ENCODE measurements at places on chromosomes 1 and 21.

- DNase-seq = no peak
- no peaks in the 10 kb centered on the region for H3K27me3 ChIP-seq
- no peak overlapping the region for H3K27ac ChIP-seq
- peaks cover 2% of the 10 kb centered on the region for H3K4me1 ChIP-seq
- no peak overlapping the region for H3K4me3 ChIP-seq
Observed at GRCh38 chr1:94716965-94717364, 103.2 kb upstream of the SLC44A3 start.

DNA sequence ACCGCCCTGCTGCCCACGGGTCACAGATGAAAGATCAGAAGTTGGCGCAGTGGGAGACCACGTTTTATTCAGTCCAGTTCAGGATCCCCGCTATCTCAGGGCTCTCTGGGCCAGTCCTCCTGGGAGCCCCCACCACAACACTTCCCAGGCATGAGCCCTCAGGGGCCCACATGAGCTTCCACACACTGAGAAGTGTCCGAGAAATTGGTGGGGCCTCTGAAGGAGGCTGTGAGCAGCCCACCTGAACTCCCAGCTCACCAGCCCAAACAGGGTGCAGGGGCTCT lies 12.1 kb downstream of the TRIM46 start:
- peaks cover 5% of the 10 kb centered on the region for H3K36me3 ChIP-seq
- no peaks in the 10 kb centered on the region for H3K4me1 ChIP-seq
- H3K27ac ChIP-seq = no peak overlapping the region
- no peak for DNase-seq
- no peak overlapping the region for H3K4me3 ChIP-seq

GRCh38 chr1:159122005-159122621 lies 45.5 kb upstream of the AIM2 start:
- H3K27me3 ChIP-seq = no peaks in the 10 kb centered on the region
- no peaks in the 10 kb centered on the region for H3K4me1 ChIP-seq
- no peak overlapping the region for H3K4me3 ChIP-seq
- no peak overlapping the region for H3K27ac ChIP-seq

- peak overlapping the region; percentile 15 for H3K27ac ChIP-seq
- no peak overlapping the region for H3K4me3 ChIP-seq
- no peaks in the 10 kb centered on the region for H3K27me3 ChIP-seq
- DNase-seq = peak; percentile 77
Observed at GRCh38 chr21:36847189-36847588, 119.3 kb downstream of the HLCS start.

- H3K36me3 ChIP-seq = no peaks in the 10 kb centered on the region
- no peak overlapping the region for H3K4me3 ChIP-seq
- peak; percentile 5 for DNase-seq
- H3K4me1 ChIP-seq = no peaks in the 10 kb centered on the region
Observed at GRCh38 chr21:17554679-17555465, 42.0 kb downstream of the CXADR start.

DNA sequence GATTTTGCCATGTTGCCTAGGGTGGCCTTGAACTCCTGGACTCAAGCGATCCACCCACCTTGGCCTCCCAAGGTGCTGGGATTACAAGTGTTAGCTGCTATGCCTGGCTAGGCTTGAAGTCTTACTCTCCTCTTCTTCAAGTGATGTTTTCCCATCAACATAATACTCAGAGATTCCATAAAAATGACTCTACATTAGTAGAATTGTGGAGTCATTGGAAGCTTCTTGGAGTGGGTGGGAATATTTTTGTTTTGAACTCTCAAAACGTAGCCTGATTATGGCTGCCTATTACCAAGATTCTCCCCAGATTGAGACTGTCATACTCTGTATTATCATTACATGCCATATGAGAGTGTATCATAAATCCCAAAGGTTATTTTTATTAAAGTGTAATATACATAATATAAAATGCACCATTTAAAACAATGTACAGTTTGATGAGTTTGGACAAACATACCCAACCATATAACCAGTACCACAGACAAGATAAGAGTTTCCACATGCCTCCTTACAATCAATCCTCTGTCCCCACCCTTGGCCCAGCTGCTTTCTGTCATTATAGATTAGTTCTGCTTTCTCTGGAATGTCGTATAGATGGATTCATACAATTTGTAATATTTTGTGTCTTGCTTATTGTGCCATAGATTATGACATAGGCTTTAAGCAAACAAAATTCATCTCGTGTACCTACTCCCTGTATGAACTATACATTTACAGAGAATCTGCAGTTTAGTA lies 8.0 kb upstream of the DNM3 start:
- no peaks in the 10 kb centered on the region for H3K27me3 ChIP-seq
- no peaks in the 10 kb centered on the region for H3K4me1 ChIP-seq
- no peak overlapping the region for H3K4me3 ChIP-seq
- no peak overlapping the region for H3K27ac ChIP-seq

GRCh38 chr1:177116941-177117340 lies 47.6 kb downstream of the ASTN1 start:
- H3K27ac ChIP-seq = no peak overlapping the region
- H3K36me3 ChIP-seq = no peaks in the 10 kb centered on the region
- H3K4me1 ChIP-seq = no peaks in the 10 kb centered on the region
- H3K4me3 ChIP-seq = no peak overlapping the region
- no peaks in the 10 kb centered on the region for H3K27me3 ChIP-seq

GRCh38 chr1:14543191-14543840 lies 55.2 kb upstream of the KAZN start:
- DNase-seq = peak; percentile 62
- no peaks in the 10 kb centered on the region for H3K36me3 ChIP-seq
- H3K4me1 ChIP-seq = no peaks in the 10 kb centered on the region
- no peak overlapping the region for H3K27ac ChIP-seq
- H3K27me3 ChIP-seq = no peaks in the 10 kb centered on the region

- peak; percentile 25 for DNase-seq
- H3K4me3 ChIP-seq = no peak overlapping the region
- H3K36me3 ChIP-seq = no peaks in the 10 kb centered on the region
- no peaks in the 10 kb centered on the region for H3K27me3 ChIP-seq
- H3K4me1 ChIP-seq = peaks cover 2% of the 10 kb centered on the region
- H3K27ac ChIP-seq = no peak overlapping the region
Observed at GRCh38 chr1:17538428-17539117, 925 bp upstream of the ARHGEF10L start.

DNA sequence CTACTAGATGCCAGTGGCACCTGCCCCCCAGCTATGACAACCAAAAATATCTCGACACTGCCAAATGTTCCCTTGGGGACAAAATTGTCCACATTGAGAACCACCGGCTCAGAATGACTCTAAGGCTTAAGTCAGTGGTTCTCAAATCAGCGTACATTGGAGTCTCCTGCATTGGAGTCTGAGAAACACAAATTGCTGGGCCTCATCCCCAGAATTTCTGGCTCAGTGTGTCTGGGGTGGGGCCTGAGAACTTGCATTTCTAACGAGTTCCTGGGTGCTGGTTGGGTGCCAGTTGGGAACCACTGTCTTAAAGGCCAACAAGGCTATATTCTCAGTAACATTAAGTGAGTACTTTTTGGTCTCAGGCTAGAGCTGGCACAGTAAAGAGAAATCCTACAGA lies 77.7 kb upstream of the GADD45A start:
- H3K4me1 ChIP-seq = no peaks in the 10 kb centered on the region
- no peak overlapping the region for H3K27ac ChIP-seq
- DNase-seq = no peak
- no peak overlapping the region for H3K4me3 ChIP-seq
- no peaks in the 10 kb centered on the region for H3K36me3 ChIP-seq
- no peaks in the 10 kb centered on the region for H3K27me3 ChIP-seq

- H3K4me1 ChIP-seq = no peaks in the 10 kb centered on the region
- H3K27ac ChIP-seq = no peak overlapping the region
- no peak for DNase-seq
- H3K36me3 ChIP-seq = peaks cover 4% of the 10 kb centered on the region
Observed at GRCh38 chr1:43537423-43538142, 6.9 kb downstream of the PTPRF start.

DNA sequence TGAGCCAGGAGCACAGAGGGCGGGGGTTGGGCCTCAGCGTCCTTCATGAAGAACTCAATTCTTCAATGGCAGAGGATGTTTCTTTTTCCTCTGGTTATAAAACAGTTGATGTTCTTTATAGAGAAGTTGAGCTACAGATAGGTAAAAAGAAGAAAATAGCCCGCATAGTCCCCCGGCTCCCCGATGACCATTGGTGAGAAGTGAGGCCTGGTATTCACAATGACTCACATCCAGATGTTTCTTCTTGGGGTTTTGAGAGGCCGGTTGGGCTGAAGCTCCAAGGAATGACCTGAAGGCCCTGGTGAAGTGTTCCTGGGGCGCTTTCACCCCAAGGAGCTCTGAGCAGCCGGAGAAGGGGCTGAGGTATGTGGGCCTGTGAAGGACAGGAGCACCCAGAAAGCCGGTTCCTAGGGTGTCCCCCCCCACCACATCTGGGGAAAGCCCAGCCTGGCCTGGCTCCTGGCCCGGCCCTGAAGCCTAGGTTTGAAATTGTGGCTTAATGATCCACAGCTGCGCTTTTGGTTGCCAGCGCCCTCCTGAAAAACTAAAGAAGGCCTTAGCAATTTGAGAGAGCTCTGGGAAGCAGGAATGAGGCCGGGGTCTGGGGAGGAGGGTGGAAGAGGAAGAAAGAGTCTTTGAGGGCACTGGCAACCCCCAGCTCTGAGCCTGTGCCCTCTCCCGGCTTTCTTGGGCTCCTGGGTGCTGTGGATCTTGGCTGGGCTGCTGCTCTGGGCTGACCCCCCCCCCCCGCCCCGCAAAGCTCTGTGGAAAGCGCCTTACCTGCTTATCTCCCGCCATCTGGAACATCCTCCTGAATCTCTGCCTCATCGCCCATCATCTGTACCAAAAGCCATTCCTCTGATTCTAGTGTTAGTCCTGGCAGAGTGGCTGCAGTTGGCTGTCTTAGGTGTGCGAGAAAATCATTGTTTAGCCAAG lies 444.7 kb downstream of the CAMTA1 start:
- no peaks in the 10 kb centered on the region for H3K36me3 ChIP-seq
- H3K27ac ChIP-seq = peak overlapping the region; percentile 14
- DNase-seq = peak; percentile 74
- no peak overlapping the region for H3K4me3 ChIP-seq
- peaks cover 2% of the 10 kb centered on the region for H3K4me1 ChIP-seq

DNA sequence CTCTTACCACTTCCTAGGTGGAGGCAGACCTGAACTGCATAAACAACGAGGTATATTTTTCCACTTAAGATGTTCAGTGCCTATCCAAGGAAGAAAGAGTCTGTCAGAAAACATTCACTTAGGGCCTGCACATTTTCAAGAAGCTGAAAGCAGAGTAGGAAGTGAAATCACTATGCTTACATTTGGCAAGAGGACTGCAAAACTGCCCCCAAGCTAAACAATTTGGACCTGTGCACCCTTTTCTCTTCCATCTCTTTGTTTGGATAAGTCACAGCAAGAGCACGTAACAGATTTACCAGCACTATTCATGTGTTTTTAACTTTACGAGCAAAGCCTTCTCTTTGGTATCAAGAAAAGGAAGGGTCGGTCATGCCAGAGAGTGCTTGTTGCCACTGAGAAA lies 13.2 kb upstream of the BEND5 start:
- no peaks in the 10 kb centered on the region for H3K27me3 ChIP-seq
- no peaks in the 10 kb centered on the region for H3K36me3 ChIP-seq
- no peaks in the 10 kb centered on the region for H3K4me1 ChIP-seq
- H3K27ac ChIP-seq = no peak overlapping the region

DNA sequence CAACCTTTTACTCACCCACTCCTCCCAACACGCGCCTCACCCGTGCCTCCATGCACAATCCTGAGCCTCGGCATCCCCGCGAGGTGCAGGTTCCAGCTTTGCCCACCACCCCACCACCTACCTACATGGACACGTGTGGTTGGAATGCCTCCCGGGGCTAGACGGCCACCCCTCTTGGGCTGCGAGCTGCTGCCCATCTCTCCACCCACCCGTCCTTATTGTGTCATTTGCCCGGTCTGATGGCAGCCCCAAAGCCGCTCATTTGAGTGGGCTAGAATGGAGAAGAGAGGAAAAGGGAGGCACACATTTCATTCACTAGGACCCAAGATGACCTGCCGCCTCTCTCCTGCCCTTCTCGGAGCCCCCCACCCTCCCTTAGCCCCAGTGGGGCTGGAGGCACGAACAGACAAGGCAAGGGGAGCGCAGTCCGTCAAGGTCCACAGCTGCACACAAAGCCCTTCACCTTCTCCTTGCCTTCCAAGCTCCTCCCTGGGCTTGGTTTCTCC lies 785 bp downstream of the ZNF697 start:
- H3K27me3 ChIP-seq = no peaks in the 10 kb centered on the region
- peaks cover 15% of the 10 kb centered on the region for H3K4me1 ChIP-seq
- H3K27ac ChIP-seq = peak overlapping the region; percentile 90
- H3K36me3 ChIP-seq = no peaks in the 10 kb centered on the region
- peak overlapping the region; percentile 94 for H3K4me3 ChIP-seq

GRCh38 chr21:41758550-41758949 lies 8.3 kb downstream of the RIPK4 start:
- H3K27me3 ChIP-seq = peaks cover 16% of the 10 kb centered on the region
- no peak overlapping the region for H3K27ac ChIP-seq
- no peaks in the 10 kb centered on the region for H3K36me3 ChIP-seq
- no peak for DNase-seq
- no peak overlapping the region for H3K4me3 ChIP-seq

DNA sequence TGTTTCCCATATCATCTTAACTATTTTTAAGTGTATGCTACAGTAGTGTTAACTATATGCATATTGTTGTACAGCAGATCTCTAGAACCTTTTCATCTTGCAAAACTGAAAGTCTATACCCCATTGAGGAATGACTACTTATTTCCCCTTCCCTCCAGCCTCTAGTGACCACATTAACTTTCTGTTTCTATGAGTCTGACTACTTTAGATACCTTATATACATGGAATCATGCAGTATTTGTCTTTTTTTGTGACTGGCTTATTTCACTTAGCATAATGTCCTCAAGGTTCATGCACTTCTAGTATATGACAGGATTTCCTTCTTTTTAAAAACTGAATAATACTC lies 96.5 kb upstream of the BTG3 start:
- no peak overlapping the region for H3K27ac ChIP-seq
- DNase-seq = no peak
- no peaks in the 10 kb centered on the region for H3K36me3 ChIP-seq
- H3K27me3 ChIP-seq = no peaks in the 10 kb centered on the region
- no peak overlapping the region for H3K4me3 ChIP-seq

DNA sequence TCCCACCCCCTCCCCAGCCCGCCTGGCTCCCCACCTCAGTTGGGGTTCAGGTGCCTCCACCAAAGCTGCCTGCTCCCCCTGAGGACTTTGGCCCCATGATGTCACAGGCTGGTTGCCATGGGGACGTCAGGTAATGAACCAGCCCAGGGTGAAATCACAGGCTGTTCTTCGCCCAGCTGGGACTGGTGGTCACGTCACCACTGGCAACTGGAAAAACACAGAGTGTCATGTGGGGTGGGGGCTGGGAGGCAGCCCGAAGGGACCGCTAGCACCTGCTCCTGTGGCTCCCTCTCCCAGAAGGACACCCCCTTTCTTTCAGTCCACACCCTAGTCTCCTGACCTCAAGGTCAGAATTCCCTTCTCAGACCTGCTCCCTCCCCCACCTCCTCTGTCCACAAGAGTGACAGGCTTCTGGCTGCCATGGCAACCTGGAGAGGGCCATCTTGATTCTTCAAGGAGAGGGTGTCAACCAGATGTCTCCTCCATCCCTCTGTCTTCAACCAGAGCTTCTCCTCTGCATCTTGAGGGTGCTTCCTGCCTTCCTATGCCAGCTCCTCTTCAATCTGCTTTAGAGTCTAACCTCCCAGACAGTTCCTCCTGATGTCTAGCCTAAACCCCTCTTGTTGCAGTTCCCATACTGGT lies 6.2 kb downstream of the FAM131C start:
- H3K36me3 ChIP-seq = no peaks in the 10 kb centered on the region
- H3K4me3 ChIP-seq = no peak overlapping the region
- DNase-seq = no peak

GRCh38 chr1:42747125-42747524 lies 7.1 kb upstream of the CLDN19 start:
- no peaks in the 10 kb centered on the region for H3K27me3 ChIP-seq
- no peaks in the 10 kb centered on the region for H3K4me1 ChIP-seq
- peaks cover 34% of the 10 kb centered on the region for H3K36me3 ChIP-seq
- no peak overlapping the region for H3K4me3 ChIP-seq
- peak; percentile 20 for DNase-seq
